Activated CD4-positive, alpha-beta memory T cell treated with anti-CD3 and anti-CD28 coated beads, Interleukin-2, amount 10 ng/mL, durations not matched to agents 7 days and 5 days (primary cell): ENCODE measurements at places on chromosomes 6 and 20. TPM values are rescaled to one million over a fixed set of nuclear protein-coding genes. Genes with fewer than 3 reads are reported as not detected.

DNA sequence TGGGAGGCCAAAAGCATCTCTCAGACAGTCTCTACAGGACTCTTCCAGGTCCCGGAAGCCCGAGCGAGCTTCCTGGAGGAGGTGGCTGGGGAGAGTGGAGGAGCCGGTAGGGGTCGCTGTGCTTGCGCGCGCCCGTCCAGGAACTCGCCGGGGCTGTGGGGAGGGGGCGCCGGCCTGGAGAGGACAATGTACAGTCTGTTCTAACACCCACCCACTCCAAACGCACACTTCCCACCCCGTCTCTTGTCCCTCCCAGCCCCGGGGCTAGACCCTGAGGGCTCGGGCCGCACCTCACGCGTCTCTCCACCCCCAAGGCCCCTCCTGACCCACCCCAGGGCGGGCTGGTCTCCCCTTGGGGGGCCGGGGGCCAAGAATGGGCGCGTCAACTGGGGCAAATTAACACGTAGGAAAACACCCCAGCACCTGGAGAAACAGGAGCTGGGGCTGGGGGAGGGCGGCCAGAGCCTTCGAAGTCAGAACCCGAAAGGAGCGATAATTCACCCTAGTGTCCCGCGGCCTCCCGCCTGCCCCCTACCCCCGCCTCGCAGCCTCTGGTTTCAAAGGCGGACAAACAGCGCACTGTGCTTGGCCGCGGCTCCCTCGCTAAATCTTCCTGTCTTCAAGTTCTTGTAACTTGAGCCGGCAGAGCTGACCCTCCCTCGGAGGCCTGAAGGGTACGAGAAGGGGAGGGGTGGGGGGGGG lies 103.2 kb upstream of the FOXP4 start:
- no peak overlapping the region for H3K27ac ChIP-seq
- no peak for DNase-seq
- no peaks in the 10 kb centered on the region for H3K36me3 ChIP-seq
- peaks cover 39% of the 10 kb centered on the region for H3K4me1 ChIP-seq

DNA sequence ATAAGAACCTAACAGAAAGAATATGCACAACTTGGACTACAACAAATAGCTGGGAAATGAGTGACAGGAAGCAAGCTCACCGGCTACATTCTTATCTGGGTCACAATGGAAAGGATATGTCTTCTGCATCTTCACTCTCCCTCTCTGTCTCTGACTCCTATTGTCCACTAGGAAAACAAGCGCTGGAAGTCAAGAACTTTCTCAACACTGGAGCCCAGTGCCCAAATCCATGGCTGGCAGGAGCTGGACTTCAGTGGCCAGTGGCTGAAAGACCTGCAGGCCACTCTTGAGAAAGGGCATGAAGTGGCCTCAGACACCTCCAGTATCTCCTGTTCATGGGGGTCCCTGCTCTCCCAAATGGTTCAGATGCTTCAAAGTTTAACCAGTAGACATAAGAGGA lies 62.0 kb downstream of the FAM50B start:
- peaks cover 21% of the 10 kb centered on the region for H3K4me1 ChIP-seq
- no peaks in the 10 kb centered on the region for H3K36me3 ChIP-seq
- no peak for DNase-seq
- H3K27me3 ChIP-seq: peaks cover 45% of the 10 kb centered on the region
- H3K27ac ChIP-seq: no peak overlapping the region

GRCh38 chr20:25044660-25045342 lies 13.1 kb downstream of the ACSS1 start:
- H3K4me1 ChIP-seq: peaks cover 32% of the 10 kb centered on the region
- no peak overlapping the region for H3K4me3 ChIP-seq
- no peak for DNase-seq
- H3K27ac ChIP-seq: no peak overlapping the region
- no peaks in the 10 kb centered on the region for H3K27me3 ChIP-seq

SENP6 gene
- 58.6 TPM for total RNA-seq

ZBTB46 gene
- total RNA-seq: 0.65 TPM

DNA sequence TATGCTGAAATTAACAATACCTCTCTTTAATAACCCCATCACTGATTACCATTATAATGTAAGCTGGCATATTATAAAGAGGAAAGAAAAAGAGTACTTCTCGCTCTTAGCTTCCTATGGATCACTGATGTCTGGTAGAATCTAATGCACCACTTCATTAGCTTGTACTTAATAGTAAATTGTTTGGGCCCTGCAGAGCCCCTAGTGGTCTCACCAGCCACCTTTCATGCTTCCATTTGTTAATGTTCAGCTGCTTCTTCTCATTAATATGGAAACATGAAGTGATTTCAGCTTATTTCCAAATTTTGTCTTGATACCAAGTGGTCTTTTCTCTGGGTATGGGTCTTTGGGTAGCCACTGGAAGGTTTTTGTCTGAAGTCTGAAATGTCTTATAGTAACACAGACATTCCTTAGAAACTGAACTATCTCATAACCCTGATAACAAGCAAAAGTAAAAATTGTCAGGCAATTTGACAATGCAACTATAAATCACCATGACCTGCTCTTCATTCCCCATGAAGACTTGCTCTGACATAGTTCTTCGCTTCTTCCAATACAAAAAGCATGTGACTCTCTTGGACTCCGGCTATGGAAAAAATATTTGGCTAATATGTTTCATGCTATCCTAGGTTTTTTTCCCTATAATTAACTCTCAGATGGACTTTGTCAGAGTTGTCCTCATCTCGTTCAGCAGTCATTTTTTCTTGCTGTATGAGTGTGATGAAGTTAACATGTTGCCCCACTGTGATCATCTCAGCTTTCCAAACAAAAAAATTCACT lies 395.8 kb upstream of the MARCKS start:
- H3K36me3 ChIP-seq: no peaks in the 10 kb centered on the region
- no peaks in the 10 kb centered on the region for H3K4me1 ChIP-seq
- DNase-seq: no peak

DNA sequence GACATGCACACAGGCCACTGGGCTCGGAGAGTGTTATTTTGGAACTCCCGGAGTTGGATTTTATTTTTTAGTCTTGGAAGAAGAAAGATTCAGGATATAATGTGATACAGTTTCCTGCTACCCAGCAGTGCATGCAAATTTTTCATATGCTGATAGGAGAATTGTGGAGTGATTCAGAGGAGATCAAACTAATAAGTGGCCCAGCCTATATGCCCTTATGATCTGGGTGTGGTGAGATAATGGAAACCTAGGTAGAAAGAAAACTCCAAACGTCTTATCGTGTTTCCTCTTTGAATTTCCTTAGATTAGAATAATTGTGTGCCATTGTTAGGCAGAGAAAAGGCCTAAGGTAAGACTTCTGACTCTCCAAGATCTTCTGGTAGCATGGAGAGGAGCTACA lies 401.2 kb upstream of the BTBD3 start:
- no peaks in the 10 kb centered on the region for H3K27me3 ChIP-seq
- no peaks in the 10 kb centered on the region for H3K36me3 ChIP-seq
- DNase-seq: no peak
- H3K4me1 ChIP-seq: no peaks in the 10 kb centered on the region
- H3K4me3 ChIP-seq: no peak overlapping the region
- H3K27ac ChIP-seq: no peak overlapping the region
